ENCODE measurements at places on chromosomes 2 and 18.

- DNase-seq: no peak
These were observed 97.9 kb downstream of the VAPA start for GRCh38 chr18:10011751-10012150.

- DNase-seq: no peak
These were observed 657 bp downstream of the SGPP2 start for GRCh38 chr2:222424729-222425671.

- no peak for DNase-seq
These were observed 63.7 kb upstream of the CYRIA start for GRCh38 chr2:16729335-16729734.

DNA sequence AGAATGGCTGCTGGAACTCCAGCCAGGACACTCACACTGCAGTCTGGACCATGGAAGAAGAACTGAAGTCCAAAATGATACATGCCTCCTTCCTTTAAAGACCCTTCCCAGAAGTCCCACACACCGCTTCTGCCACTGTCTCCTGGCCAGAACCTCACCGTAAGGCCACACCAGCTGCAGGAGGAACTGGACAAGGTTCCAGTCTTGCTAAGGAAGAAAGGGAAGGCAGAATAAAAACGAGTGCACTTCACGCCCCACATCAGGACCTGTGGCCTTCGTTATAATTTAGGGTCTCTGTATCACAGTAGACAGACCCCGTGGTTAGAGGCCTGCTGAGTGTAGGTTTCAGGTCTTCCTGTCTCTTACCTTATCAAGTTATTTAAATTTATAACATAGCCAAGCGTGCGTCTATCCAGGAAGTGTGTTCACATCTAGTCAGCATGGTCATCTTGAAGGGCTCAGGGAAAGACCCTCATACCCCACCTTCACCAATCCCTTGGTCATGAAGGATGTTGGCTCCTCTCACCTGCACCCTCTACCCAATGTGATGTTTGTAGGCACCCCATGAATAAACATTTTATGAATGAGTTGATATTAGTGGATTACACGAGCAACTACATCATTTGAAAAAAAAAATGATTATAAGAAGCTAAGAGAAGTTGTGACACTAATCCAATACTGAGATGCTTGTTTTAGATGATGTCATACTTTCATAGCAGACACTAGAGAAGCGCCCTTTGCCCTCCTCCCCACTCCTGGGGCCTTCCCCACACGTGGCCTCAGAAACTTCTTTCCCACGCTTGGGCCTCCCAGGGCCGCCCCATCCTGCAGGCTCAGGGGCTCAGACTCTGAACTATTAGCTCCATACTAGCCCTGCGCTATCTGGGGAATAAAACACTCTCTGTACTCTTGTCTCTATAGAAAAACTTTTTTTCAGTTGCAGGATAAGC lies 157.6 kb downstream of the FAM210A start:
- no peak for DNase-seq

GRCh38 chr2:128799730-128800129 lies 481.1 kb upstream of the HS6ST1 start:
- DNase-seq: no peak

DNA sequence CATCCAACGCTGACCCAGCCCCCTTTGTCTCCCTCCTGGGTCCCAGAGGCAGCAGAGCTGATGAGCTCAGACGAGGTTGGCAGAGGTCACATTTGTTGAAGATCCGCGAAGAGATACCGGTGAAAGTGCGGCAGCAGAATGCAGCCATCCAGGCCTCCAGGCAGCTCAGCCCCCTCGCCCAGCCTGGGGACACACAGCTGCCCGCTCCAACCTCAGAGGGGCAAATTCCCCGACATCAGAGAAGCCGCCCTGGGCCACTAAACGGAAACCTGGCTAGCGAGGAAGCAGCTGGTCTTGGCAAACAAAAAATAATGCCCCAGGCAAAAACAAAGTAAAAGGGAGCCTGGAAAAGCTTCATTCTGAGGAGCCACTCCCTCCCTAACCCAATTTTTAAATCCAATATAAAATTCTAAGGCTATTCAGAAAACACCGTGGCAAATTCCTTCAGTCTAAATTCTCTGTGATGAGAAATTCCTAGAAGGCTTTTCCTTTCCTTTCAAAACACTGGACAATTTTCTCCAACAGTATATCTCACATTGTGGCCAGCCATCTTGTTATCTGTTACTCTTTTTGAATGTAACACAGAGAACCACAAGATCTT lies 262.4 kb downstream of the SS18 start:
- no peak for DNase-seq

GRCh38 chr2:11861044-11861443 lies 114.6 kb downstream of the LPIN1 start:
- no peak for DNase-seq

DNA sequence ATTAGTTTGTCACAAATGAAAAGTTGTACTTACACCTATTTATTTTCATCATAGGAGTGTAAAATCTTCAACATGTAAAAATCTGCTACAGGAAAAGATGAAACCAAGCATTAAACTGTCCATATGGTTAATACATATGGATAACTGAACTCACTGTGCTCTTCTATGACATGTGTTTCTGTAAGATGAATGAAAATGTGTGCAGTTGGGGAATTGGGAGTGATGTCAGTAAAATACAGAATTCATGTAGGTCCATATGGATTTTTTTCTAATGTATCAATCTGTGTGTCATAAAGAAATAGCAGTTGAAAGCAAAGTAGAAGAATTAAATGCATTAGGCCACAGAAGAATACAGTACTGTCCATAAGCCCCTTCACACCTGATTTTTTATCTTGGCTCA lies 178.4 kb upstream of the COL3A1 start:
- DNase-seq: no peak

DNA sequence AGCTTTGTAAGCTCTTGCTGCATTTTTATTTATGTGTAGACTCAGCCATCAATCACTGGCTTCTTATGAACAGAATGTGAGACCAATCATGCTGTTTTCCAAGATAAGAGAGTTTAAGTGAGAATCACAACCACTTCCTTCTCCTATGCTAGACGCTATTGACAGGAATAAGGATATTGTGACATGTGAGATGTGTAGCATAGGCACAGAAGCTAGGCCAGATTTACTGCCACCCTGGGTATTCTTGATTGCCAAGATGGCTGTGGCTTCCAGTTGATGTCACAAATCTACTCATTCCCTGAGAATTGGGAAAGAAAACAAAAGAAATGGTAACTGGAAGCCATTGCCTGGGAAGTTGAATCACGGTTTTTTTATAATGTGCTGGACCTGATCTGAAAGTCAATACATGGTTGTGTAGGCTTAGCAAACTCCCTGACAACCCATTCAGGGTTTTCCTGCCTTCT lies 49.9 kb downstream of the RAB27B start:
- DNase-seq: no peak

DNA sequence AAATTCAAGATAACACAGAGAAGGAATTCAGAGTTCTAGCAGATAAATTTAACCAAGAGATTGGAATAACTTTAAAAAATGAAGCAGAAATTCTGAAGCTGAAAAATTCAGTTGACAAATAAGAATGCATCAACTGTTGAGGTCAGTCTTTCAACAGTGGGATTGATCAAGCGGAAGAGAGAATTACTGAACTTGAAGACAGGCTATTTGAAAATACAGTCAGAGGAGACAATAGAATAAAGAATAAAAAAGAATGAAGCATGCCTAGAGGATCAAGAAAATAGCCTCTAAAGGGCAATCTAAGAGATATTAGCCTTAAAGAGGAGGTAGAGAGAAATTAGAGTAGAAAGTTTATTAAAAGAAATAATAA lies 27.7 kb upstream of the ITGAV start:
- no peak for DNase-seq

- no peak for DNase-seq
These were observed 79.4 kb upstream of the TCF7L1 start for GRCh38 chr2:85053802-85054201.

GRCh38 chr18:52394602-52395001 lies 54.6 kb downstream of the DCC start:
- no peak for DNase-seq

DNA sequence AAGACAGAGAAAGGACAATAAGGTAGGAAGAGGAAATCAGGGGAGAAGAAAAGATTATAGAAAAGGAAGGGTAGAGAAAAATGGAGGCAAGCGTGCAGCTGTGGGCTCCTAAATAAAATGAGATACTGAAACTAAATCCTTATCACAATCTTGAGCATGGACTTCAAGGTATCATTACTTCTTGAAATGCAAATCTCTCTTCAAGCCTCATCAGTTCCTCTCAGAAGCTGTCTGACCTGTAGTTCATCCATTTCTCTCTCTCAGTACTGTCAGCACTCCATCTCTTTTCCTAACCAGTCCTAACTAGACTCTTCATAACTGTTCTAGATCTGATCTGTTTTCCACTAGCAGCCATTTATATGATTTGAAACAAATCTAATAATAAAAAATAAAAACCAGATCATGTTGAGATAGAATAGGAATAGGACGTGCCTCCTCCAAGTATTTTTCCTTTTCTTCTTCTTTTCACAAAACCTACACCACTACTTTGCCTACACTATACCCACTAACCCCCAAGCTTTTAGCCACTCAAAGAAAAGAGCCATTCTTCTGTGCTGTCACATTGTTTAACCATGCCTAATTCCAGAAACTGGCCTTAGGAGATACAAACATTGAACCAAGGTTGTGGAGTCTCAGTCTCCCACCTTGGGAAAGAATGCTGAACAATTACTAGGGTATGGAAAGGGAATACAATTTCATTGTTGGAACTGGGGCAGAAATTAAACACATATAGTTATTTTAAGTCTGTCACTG lies 21.1 kb downstream of the BABAM2 start:
- DNase-seq: no peak

DNA sequence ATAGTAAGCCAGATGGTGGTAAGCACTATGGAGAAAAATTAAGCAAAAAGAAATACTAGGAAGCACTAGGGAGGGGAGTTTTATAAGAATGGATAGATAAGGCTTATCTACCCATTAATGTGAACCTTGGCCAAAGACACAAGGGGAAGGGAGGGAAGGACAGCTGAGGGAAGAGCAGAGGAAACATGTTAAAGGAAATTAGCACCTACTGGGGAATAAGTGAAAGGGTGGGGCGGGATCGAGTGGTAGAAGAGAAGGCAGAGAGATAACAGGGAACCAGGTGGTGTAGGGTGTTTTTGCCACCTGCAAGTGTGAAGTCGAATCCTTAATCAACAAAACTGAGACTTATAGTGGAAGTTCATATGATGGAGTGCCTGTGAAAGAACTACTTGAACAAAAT lies 1.7 kb downstream of the UNC80 start:
- DNase-seq: no peak

GRCh38 chr2:136357007-136357380 lies 239.0 kb upstream of the CXCR4 start:
- no peak for DNase-seq

DNA sequence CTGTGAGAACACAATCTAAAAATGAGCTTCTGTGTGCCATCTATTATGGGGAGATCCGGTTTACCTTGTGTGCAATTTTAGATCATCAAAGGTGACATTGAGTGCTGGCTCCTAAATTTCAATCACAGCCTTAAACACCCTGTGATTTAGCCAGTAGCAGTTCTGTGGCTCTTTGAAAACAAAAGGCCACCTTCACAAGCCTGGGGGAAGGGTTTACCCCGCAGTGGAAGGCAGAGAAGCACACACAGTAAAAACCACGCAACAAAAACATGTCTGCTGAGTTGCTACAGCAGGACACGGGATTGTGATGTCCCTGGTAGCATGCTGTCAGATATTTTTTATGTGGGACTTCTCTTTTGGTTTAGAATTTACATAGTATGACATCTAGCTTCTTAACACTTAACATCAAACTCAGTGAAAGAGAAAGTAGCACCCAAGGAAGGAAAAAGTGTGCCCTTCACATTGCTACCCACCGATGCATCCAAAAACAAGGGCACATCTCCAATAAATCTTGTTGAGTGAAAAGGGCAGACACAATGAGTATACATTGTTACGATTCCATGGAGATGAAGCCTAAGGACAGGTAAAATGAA lies 56.1 kb upstream of the RNF152 start:
- DNase-seq: no peak

- DNase-seq: no peak
These were observed 77.6 kb downstream of the AFF3 start for GRCh38 chr2:100064592-100065428.

DNA sequence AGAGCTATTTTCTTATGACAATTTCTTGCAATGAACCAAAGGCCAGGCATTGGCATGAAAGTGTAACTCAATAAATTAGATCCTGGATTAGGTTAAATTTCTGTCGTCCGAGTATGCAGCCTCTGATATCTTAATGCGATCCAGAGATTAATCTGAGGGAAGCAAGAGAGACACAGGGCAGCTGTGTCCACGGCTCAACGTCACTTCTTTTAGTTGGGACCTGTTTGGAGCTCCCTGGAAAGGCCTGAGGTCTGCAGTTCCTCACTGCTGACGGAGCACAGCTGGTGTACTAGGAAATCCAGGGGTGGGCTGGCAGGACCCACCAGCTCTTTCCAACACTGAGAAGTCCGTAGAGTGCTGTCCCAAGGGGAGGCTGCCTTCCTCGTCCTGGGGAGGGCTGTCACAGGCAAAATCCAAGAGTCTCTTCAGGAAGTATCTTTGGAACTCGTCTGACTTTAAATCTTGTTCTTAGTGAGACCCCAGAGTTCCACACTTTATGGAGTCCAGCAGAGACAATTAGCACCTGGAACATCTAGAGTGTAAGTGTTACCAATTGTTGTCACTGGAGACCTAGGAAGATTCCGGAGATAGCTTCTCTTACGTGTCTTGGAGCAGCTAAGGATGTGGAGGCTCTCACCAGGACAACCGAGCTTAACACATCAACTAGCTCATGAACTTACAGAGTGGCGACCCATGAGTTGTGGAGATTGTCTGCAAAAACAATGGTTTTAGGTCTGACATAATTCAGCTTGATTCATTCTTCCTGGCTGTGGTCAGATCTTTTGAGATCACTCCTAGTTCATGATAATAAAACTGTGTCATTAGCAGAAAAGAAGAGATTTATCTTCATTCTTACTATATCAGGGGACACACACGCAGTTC lies 173.7 kb downstream of the ACKR3 start:
- no peak for DNase-seq

GRCh38 chr2:187542123-187542522 lies 12.1 kb downstream of the TFPI start:
- DNase-seq: no peak

DNA sequence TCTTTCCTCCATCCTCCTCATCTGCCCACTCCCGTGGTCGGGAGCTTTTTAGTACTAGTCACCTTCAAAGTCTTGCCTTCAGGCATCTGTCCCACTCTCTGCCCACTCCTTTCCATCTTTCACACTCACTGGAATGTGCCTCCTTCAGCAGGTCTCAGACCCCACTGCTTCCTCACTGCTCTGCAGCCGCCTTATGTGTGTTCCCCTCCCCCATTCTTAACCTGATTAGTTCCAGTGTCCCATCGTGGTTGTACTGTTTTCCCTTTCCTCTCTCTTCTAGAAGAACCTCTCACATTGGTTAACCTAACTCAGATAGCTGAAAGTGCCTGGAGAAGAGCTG lies 3.0 kb downstream of the ARMC9 start:
- no peak for DNase-seq

GRCh38 chr18:30004965-30005364 lies 1037.6 kb downstream of the DSC3 start:
- DNase-seq: no peak

DNA sequence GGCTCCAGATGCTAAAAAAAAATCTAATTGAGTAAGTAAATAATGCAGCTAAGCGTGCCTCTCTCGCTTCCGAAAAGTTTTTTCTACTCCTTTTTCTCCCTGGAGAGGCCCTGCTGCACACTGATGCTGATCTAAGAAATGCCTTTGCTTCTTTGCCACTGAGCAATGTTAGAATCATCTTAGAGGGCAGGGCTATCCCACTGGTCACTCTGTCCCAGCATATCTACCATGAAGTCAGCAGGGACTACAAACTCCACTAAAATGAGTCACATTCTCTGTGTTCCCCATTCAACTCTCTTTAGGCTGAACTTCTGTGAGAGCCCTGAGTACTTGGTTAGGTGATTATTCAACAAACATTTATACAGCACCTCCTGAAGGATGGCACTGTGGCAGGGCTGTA lies 127.6 kb upstream of the LYPD1 start:
- no peak for DNase-seq
